Heart right ventricle (tissue), 16 donors: ENCODE measurements at places on chromosomes 7 and 10. TPM values are rescaled to one million over a fixed set of nuclear protein-coding genes. Genes with fewer than 3 reads are reported as not detected.

PDE6C gene
- not detected for total RNA-seq

ZNF117 gene
- 3.2 TPM for total RNA-seq

- no peaks in the 10 kb centered on the region for H3K27me3 ChIP-seq
- no peak overlapping the region for H3K4me3 ChIP-seq
- H3K36me3 ChIP-seq = no peaks in the 10 kb centered on the region
- no peak for DNase-seq
- no peaks in the 10 kb centered on the region for H3K4me1 ChIP-seq
Observed at GRCh38 chr10:51602326-51602725, 97.1 kb downstream of the CSTF2T start.

DNA sequence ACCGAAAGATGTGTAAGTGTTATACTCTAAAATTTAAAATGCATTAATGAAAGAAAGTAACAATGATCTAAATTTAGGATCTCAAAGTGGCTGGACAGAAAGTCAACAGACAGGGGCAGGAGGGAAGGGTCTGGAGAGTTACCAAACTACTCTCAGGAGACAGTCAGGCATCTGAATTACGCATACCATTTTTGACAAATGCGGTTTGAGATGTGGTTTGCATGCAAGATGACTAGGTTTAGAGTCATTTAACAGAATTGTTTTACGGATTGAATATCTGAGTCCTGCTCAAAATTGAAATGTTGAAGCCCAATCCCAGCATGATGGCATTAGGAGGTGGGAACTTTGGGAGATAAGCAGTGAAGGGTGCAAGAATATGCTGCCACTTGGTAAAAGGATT lies 314.1 kb downstream of the WDR11 start:
- no peaks in the 10 kb centered on the region for H3K36me3 ChIP-seq
- no peaks in the 10 kb centered on the region for H3K4me1 ChIP-seq
- H3K27me3 ChIP-seq = peaks cover 12% of the 10 kb centered on the region
- DNase-seq = no peak
- H3K4me3 ChIP-seq = no peak overlapping the region

DNA sequence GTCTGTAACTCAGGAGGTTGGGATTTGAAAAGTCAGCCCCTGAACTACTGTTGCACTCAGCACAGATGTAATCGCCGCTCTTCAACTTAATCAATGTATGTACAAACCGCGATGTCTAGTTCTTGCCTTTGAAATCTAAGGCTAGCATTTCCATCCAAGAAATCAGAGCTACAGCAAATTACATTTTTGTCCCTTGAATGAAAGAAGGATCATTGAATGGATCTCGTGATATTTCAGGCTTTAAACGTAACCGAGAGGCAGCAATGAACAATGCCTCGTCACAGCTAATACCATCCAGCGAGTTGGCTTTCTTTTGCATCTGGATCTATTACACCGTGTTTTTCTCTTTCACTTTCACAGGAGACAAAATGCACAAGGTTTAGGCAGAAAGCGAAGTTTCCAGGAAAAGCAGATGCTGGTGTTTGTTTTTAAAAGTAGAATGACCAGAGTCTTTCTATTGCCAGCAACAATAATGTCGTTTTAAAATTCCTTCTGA lies 5.5 kb downstream of the SKIDA1 start:
- DNase-seq = no peak
- H3K36me3 ChIP-seq = no peaks in the 10 kb centered on the region
- H3K4me1 ChIP-seq = peaks cover 35% of the 10 kb centered on the region
- peak overlapping the region; percentile 71 for H3K4me3 ChIP-seq
- peak overlapping the region; percentile 81 for H3K27ac ChIP-seq
